Stimulated activated CD8-positive, alpha-beta memory T cell treated with anti-CD3 and anti-CD28 coated beads, Interleukin-4, amount 100 ng/mL, for 48 hours (primary cell): ENCODE measurements at places on chromosomes 16 and 17.

- DNase-seq: no peak
These were observed 840 bp upstream of the CDH5 start for GRCh38 chr16:66365651-66366050.

DNA sequence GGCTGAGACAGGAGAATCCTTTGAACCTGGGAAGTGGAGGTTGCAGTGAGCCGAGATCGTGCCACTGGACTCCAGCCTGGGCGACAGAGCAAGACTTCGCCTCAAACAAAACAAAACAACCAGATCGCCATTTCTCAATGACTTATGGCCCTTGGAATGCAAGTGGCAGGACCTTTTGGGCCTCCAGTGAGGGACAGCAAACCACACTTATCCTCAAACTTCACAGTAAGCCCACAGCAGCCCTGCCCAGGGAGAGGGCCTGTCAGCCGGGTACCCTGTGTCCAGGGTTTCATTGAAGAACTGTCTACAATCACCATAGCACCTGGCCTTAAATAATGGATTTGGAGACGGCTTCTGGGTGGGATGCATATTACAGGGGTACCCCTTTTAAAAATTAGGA is 11.7 kb downstream of the TRAF4 start:
- DNase-seq: no peak

DNA sequence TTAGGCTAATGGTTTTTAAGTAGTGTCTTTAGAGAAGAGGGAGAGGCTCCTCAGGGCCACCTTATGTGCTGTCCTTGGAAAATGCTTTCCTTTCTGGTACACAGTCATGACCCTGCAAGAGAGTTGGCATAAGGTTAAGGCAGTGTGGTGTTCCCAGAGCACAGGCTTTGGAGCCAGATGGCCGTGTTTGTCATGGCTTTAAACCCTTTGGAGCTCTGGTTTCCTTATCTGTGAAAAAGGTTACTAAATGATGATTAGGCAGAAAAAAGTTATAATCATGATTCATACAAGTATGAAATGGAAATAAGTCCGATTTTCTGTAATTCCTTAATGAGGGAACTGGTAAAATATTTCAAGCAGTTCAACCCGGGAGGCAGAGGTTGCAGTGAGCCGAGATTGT is 13.2 kb downstream of the UTP4 start:
- DNase-seq: no peak

GRCh38 chr16:85447693-85448313 is 165.3 kb upstream of the GSE1 start:
- DNase-seq: no peak

- no peak for DNase-seq
These were observed 6.2 kb downstream of the SPATA2L start for GRCh38 chr16:89695086-89695874.
